ENCODE measurements at places on chromosomes 4 and X.

DNA sequence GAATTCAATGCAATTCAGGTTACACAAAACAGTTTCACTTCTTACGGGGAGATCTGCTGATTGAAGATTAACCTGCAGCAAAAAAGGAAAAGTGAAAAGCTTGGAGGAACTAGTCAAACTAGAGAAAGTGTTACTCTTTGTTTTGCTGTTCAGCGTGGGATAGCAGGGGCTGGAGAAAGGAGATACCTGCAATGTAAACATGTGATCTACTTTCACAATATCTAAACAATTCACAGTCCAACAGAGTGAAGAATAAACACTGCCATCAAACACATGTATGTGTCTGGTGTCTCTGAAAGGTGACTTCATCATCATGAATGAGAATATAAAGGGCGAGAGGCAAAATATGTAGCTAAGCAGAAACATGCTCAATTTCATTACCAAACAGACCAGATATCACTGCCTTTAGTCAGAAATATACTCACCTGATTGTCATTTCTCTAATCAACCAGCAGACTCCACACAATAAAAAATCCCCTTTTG, 26.4 kb downstream of the NIPAL1 start:
- no peak for DNase-seq

GRCh38 chr4:16713271-16713670, 185.2 kb downstream of the LDB2 start:
- no peak for DNase-seq

- no peak for DNase-seq
Observed at GRCh38 chrX:134981910-134982309, 8.9 kb upstream of the SMIM10 start.

GRCh38 chrX:125306335-125306866, 13.3 kb upstream of the TEX13C start:
- DNase-seq = no peak

DNA sequence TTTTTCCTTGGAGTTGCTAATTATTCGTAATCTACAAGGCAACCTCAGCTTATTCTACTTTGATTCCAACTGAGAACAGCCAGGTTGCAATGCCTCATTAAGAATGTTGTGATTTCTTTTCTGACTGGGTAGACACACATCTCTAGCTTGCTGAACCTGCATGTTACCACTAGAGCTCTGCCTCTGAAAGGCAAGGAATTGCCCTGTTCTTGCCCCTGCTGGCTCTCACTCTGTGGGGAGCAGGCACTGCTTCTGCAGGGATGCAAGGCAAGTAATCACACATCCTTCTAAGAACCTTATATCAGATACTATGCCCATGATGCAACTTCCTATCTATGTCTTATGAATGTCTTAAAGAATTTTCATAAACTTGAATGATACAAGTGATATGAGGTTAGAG, 503.2 kb downstream of the PACRGL start:
- DNase-seq = no peak

DNA sequence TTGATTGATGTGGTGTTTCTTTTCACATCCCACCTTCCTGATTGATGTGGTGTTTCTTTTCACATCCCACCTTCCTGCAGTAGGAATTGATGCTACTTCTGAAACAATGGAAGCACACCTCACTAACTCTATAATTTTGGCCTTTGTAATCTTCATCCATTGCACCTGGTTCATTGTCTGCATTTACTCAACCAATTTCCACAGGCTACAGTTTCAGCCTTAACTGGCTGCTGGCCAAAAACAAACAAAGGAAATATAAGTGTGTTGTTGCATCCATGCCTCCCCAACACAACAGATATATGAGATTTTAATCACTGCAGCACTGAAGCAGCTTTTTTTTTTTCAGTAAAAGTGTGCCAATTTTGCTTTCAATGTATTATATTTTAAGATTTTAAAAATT, 867.6 kb upstream of the PCDH7 start:
- DNase-seq = no peak

DNA sequence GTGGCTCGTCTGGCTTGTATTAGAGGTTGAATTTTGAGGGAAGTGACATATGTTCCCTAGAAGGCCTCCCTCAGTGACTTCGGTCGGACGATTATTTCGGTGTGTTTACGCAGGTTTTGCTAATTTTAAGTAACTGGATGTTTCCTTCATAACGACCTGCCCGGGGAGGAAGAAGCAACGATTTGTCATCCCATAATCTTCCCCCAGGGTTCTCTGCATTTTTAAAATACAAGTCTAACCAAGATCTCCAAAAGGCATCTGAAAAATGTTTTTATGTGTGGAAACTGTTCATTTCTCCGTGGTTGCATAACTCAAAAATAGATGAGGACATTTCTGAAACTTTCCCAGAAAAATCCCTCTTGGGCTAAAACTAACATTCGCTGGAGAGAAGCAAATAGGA, 195.4 kb downstream of the SHOX start:
- no peak for DNase-seq

Measured in activated CD4-positive, alpha-beta T cell treated with anti-CD3 and anti-CD28 coated beads for 4 hours (primary cell).